ENCODE measurements at places on chromosomes 11 and 22. TPM values are rescaled to one million over a fixed set of nuclear protein-coding genes. Genes with fewer than 3 reads are reported as not detected.
A peak's percentile ranks its signal among the peaks of the same experiment; 100 is the strongest.

Gene EIF4G2
- 664 TPM for total RNA-seq

- H3K36me3 ChIP-seq = no peaks in the 10 kb centered on the region
- H3K27ac ChIP-seq = no peak overlapping the region
- H3K4me3 ChIP-seq = no peak overlapping the region
- no peak for DNase-seq
- H3K4me1 ChIP-seq = peaks cover 12% of the 10 kb centered on the region
Measured at GRCh38 chr22:41821471-41822316, 11.2 kb upstream of the SREBF2 start.

Gene TREH
- not detected for total RNA-seq

GRCh38 chr11:120195601-120196320 lies 15.1 kb upstream of the OAF start:
- DNase-seq = peak; percentile 21
- no peak overlapping the region for H3K4me3 ChIP-seq
- peaks cover 6% of the 10 kb centered on the region for H3K4me1 ChIP-seq
- no peaks in the 10 kb centered on the region for H3K36me3 ChIP-seq
- no peak overlapping the region for H3K27ac ChIP-seq

DNA sequence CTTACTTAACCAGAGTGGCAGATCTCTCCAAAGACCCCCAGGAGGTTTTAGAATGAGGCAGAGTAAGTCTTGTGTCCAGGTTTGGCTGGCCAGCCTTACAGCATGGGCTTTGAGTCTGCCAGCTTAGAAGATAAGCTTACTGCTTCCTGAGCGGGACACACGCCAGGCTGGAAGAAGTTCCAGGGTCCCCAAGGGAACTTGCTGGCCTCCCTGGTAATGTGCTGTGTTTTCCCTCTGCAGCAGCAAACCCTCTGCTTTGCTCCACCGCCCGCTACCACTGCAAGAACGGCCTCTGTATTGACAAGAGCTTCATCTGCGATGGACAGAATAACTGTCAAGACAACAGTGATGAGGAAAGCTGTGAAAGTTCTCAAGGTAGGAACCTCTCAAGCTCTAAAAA lies 154.2 kb downstream of the LDLRAD3 start:
- no peak for DNase-seq
- no peaks in the 10 kb centered on the region for H3K36me3 ChIP-seq
- H3K27me3 ChIP-seq = no peaks in the 10 kb centered on the region
- H3K4me3 ChIP-seq = no peak overlapping the region

Gene C11orf42
- total RNA-seq = not detected
